NCI-H1105 (cell line): ENCODE measurements at places on chromosomes 2 and 18.

- no peak for DNase-seq
These were observed 328.9 kb downstream of the TDRD15 start for GRCh38 chr2:21452678-21453077.

DNA sequence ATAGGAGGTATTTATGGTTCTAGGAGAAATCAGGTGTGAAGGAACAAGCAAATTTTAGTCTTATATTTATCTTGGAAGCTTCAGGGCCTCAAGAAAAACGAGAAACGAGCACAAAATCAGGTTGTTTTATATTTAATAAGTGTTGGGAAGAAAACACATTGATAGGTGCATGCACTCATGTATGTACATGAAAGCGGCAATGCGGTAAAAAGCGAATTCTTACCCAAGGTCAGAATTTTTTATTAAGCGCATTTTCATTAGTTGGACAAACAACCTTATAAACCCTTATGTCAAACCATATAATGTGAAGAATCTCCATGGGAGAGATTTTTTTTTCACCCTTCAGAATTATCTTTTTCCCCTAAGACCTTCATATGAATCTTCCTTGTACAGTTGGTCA, 25.4 kb downstream of the SLC66A3 start:
- DNase-seq: no peak

- DNase-seq: no peak
These were observed 643.9 kb upstream of the VRK2 start for GRCh38 chr2:57402755-57403154.

DNA sequence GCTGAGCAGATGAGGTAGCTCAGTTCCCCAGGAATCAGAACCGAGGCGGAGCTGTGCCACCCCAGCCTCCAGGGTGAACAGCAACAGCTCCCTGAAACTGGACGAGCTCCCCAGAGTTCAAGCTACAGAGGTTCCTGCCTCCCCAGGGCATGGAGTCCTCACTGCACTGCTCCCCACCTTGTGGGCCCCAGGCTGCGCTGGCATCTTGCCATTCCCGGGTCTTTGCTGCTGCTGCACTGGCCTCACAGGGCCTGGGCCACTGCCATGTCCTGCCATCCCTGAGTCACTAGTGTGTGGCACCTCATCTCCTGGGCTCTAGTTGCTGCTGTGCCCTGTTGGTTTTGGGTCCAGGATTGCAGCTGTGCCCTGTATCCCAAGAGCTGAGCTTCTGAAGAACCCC, 166.9 kb downstream of the SNTG2 start:
- no peak for DNase-seq

DNA sequence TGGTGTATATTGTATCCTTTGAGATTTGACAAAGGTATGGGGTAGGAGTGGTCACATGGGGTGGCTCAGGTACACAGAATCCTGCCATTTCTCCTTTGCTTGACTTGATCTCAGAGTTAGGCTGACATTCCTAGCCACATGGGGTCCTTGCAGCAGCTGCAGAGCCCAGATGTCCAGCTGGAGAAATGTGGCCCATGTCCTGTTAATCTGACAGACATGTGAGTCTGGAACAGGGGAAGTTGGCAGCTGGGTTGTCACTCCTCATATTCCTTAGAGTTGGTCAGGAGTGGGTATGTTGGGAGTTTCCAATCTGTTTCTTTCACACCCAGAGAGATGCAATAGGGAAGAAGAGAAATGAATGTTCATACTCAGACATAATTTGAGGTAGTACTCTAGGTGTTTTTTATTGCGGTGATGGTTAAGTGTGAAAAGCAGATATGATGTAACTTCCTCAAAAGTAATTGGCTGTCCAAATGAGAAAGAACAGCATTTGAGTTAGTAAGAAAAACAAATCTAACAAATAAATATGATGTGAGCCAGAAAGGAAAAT, 402.6 kb upstream of the MEIS1 start:
- DNase-seq: no peak

GRCh38 chr2:46335391-46336282, 38.4 kb downstream of the EPAS1 start:
- DNase-seq: no peak

GRCh38 chr2:64303250-64303649, 150.7 kb upstream of the LGALSL start:
- no peak for DNase-seq
